Peyer's patch (tissue), 4 donors: ENCODE measurements at places on chromosomes 2 and 18. TPM values are rescaled to one million over a fixed set of nuclear protein-coding genes. Genes with fewer than 3 reads are reported as not detected.

DNA sequence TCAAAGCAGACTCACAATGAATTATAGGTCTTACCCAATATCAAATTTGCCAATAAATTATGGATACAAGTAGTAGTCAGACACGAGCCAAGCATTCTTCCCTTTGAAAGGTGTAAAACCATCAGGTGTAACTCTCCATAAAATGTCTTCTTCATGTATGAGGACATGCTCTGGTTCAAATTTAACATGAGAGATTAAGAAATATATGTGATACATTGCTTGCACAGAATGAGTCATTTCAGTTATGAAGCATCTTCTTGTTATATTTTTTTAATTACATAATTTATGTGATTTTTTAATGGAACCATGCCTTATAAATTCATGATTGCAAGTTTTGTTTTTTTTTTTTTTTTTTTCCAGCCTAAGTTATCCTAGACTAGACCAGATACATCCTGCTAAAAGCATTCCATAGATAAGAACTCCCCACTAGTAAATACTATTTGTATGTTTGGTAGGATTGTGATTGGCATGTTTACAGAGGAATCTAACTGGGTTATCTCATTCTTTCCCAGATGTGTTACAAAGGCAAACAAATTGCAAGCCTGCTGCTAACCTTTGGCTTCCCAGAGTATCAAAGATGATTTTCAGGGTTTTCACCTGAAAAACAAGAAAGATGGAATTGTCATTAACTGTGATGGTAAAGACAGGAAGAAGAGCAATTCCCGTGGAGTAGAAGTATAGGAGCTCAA, 621.9 kb downstream of the XIRP2 start:
- DNase-seq: no peak

The CCDC68 gene
- total RNA-seq: 72.6 TPM

GRCh38 chr18:69752737-69753380, 194.8 kb downstream of the CD226 start:
- no peak for DNase-seq

The G6PC2 gene
- total RNA-seq: not detected

GRCh38 chr2:237612527-237613357, 14.6 kb upstream of the LRRFIP1 start:
- no peak for DNase-seq

DNA sequence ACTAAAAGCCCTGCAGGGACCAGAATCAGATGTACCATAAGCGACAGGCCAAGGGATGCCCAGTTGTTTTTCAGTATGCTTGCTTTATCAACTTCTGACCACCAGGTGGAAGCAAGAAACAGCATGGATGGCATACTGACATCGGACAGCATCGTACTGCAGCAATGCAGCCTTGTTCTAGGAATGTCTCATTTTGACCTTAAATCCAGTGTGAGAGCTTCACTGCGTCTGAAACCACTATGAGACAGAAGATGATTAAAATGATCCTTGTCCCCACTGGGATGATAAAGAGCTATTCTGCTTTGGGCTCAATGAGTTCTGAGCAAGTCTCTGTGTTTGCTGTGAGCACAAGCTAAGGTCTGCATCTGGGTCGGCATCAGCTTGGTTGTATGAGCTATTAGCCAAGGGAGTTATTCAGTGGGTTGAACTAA, 54.3 kb downstream of the CDK15 start:
- DNase-seq: no peak

- DNase-seq: no peak
Observed at GRCh38 chr2:64769392-64770044, 115.8 kb upstream of the SERTAD2 start.

GRCh38 chr18:42614619-42615293, 500.7 kb downstream of the RIT2 start:
- DNase-seq: no peak

The ARHGAP15 gene
- total RNA-seq: 16.6 TPM

DNA sequence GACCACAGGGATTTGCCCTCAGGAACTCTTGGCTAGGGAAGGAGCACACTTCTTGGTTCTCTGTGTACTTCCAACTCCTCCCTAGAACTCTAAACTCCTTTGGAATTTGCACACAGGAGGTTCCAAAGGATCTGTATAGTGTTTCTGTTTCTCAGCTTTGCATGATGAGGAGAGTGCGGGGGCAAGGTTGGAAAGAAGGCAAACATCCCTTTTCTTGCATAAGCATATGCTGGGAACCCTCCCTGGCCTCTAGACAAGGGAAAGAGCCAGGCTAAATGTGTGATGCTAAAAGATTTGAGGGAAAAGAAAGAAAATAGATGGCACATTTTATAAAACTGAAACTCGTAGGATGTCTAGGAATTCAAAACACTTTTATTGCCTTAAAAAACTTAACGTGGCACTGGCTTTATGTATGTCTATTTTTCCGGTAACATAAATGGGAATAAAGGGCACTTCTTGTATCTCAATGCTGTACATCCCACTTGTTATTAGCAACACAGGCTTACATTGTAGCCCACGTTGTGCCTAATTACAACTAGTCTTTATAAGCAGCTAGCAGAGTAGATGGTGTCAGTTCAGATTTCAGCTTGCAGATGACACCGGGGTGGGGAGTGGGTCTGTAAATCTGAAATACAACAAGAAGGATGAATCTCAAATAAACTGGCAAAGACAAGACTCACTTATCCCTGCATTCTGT, 165.8 kb downstream of the GPD2 start:
- DNase-seq: no peak

The GLI2 gene
- total RNA-seq: 0.95 TPM

GRCh38 chr18:76587147-76587878, 92.3 kb upstream of the ZNF516 start:
- DNase-seq: no peak

The RPL37A gene
- 606 TPM for total RNA-seq

GRCh38 chr2:56940054-56940453, 756.3 kb downstream of the CCDC85A start:
- no peak for DNase-seq

DNA sequence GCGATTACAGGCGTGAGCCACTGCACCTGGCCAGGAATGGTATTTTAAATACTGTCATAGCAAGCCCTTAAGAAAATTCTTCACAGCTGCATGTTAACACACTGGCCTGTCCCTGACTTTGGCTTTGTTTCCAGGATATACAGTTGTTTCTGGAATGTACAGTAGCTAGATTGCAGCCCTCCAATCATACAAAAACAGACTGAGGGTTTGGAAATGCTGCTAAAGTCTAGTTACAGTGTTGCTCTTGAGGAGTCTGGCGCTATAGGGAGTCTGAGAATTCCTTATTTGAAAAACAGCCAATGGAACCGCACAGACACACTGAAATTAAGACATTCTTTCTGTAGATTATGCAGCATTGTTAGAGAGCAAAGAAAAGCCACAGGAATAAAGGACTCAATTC, 37.7 kb downstream of the STON1 start:
- no peak for DNase-seq

GRCh38 chr2:153221506-153221905, 257.1 kb downstream of the RPRM start:
- no peak for DNase-seq

GRCh38 chr2:120684289-120685065, 51.2 kb upstream of the GLI2 start:
- DNase-seq: no peak

The KCNE4 gene
- total RNA-seq: 0.54 TPM

- peak; percentile 64 for DNase-seq
Observed at GRCh38 chr18:35581898-35582641, 530 bp downstream of the GALNT1 start.

DNA sequence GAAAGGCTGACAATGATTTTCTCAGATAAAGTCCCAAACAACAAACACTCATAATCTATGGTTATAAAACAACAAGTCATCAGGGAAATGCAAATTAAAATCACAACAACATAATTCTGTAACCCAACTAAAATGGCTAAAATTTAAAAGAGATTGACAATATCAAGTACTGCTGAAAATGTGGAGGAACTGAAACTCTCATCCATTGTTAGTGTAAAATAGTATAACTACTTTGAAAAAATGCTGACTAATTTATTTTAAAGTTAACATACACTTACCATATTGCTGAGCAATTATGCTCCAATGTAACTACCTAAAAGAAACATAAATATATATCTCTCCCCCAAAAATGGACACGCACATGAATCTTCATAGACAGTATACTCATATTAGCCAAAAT, 245.9 kb upstream of the SPOPL start:
- DNase-seq: no peak

GRCh38 chr2:17630089-17630488, 89.6 kb downstream of the VSNL1 start:
- no peak for DNase-seq

- DNase-seq: no peak
Observed at GRCh38 chr2:105439141-105439540, 40.3 kb upstream of the FHL2 start.

GRCh38 chr2:164714471-164714870, 93.2 kb upstream of the GRB14 start:
- no peak for DNase-seq

DNA sequence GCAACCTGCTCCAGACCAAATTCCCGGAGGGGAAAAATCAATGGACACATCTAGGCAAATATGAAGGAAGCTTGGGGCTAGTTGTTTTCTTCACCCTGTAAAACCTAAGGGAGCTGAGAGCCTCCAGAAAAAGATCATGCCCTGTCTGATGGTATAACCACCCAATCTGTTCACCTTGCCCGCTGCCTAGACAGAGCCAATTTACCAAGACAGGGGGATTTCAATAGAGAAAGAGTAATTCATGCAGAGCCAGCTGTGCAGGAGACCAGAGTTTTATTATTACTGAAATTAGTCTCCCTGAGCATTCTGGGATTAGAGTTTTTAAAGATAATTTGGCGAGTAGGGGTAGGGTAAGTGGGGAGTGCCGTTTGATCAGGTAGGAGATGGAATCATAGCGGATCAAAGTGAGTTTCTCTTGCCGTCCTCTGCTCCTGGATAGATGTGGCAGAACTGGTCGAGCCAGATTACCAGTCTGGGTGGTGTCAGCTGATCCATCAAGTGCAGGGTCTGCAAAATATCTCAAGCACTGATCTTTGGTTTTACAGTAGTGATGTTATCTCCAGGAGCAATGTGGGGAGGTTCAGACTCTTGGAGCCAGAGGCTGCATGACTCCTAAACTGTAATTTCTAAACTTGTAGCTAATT, 35.1 kb upstream of the B4GALT6 start:
- no peak for DNase-seq

DNA sequence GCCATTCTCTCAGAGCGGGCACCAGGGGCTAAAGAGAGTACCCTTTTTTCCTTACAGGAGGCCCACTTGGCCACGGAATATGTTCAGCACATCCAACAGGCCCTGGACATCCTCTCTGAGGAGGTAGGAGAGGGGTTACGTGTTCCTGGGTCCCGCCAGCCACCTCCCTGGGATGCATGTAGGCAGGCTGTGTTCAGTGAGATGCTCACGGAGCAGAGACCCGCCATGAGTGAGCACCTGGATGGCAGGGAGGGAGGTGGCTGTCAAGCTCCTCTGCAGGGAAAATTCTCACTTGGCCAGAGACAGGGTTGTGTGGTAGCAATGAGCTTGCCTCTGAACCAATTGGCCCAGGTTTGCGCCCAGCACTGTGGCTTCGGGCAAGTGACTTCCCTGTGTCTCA, 123.1 kb upstream of the PPP1CB start:
- DNase-seq: no peak

The TYMS gene
- total RNA-seq: 71.8 TPM

GRCh38 chr2:10383960-10384734, 64.0 kb downstream of the ODC1 start:
- no peak for DNase-seq

GRCh38 chr18:5388896-5389295, 93.4 kb upstream of the ZBTB14 start:
- DNase-seq: no peak

DNA sequence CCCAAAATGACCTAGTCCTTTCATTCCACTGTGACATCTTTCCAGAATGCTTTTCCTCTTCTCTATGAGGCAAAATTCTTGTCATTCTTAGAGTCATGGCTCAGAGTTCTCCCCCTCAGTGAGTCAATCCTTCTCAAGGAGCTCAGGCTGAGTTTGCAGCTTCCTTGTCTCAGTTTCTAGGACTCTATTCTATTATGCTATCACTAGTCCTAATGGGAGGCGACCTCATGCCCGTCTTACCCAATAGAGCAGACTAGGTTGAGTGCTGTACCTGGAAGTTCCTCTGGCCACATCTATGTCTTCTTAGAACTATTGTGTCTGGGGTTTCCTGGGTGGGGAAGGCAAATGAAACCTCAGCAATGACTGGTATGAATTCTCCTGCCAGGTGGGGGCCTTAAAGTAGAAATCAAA, 51.5 kb downstream of the HAUS1 start:
- DNase-seq: no peak

The CNDP1 gene
- not detected for total RNA-seq

DNA sequence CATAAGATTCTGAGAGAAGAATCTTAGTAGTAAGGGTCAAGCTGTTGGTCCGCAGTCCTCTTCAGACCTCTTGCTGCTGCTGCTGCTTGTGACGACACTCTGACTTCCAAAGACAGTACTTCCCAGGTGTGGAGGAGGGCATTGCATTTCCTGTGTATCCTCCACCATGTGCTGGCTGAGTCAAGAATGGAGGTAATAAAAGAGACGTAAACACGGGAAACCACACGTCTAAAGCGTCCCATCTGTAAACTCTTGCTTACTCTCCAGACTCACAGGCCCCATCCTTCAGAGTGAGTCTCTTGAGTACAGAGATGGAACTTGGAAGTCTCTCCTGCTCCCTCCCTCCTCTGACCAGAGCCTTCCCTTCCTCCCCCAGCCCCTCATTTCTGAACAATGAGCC, 25.6 kb downstream of the KLHL29 start:
- no peak for DNase-seq

DNA sequence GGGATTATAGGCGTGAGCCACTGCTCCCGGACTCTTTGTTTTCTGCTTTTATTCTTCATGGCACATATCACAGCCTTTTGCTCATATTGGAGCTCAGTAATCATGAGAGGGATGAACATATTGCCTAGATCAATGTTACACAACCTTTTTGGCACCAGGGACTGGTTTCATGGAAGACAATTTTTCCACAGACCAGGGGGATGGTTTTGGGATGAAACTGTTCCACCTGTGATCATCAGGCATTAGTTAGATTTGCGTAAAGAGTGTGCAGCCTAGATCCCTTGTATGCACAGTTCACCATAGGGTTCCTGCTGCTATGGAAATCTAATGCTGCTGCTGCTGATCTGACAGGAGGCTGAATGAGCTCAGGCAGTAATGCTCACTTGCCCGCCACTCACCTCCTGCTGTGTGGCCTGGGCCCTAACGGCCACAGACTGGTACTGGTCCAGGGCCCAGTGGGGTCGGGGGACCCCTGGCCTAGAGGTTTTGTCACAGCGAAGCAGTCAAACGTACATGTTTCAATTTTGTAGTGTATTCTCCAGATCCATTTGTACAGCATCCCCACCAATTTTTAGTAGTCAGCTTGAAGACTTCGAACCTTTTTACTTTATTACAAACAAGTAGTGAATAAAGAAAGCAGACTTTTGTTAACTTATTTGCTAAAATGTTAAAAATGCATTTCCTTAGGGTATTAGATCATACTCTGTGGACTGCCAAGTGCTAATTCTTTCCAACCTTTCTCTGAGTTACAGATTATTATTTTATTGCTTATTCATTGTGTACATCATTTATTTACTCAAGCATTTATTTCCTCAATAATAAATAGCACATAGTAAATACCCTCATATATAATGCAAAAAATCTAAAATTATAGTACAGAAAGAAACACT, 6.2 kb downstream of the DAW1 start:
- DNase-seq: no peak
